Large intestine (tissue), 12 donors: ENCODE measurements at places on chromosomes 7 and 10. TPM values are rescaled to one million over a fixed set of nuclear protein-coding genes. Genes with fewer than 3 reads are reported as not detected.
A peak's percentile ranks its signal among the peaks of the same experiment; 100 is the strongest.

DNA sequence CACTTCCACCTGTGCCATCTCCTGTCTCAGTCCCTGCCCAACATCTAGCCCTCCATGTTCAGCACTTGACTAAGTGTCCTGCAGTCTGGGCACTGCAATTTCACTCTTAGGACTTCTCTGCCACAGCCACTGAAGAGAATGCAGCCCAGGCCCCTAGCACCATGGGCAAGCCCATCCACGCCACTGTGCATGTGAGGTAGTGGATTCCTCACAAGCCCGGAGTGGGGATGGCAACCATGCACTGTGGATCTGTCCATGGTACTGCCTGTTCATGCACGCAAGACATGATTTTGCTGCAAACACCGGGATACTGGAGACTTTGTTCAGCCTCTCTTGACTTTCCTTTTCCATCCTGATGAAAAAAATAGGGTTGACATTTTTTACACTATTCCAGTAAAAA, 12.3 kb downstream of the DDC start:
- no peaks in the 10 kb centered on the region for H3K27me3 ChIP-seq
- H3K4me1 ChIP-seq: peaks cover 47% of the 10 kb centered on the region
- DNase-seq: no peak
- peaks cover 9% of the 10 kb centered on the region for H3K36me3 ChIP-seq
- H3K4me3 ChIP-seq: no peak overlapping the region
- H3K27ac ChIP-seq: no peak overlapping the region

- H3K27ac ChIP-seq: no peak overlapping the region
- H3K4me1 ChIP-seq: no peaks in the 10 kb centered on the region
- H3K36me3 ChIP-seq: peaks cover 56% of the 10 kb centered on the region
- no peaks in the 10 kb centered on the region for H3K27me3 ChIP-seq
These were observed 41.1 kb downstream of the GLRX3 start for GRCh38 chr10:130177250-130177649.

DNA sequence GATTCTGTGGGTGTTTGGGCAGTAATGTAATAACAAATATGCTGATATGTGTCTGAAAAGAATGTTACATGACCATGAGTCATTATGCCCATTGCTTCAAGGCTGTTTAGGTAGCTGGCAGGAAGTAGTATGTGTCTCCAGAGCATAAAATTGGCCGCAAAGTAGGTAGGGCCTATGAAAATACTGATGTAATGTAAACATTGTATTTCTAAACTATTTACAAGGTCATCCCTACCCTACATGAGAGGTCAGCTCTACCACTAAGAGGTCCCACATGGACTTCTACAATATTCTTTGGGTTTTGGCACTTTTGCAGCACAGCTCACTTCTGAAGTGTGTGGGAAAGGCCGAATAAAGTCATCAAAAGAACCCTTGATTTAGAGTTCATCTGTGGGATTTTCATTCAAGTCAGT, 301.9 kb downstream of the AHR start:
- H3K36me3 ChIP-seq: no peaks in the 10 kb centered on the region
- no peak overlapping the region for H3K27ac ChIP-seq
- no peaks in the 10 kb centered on the region for H3K4me1 ChIP-seq
- H3K4me3 ChIP-seq: no peak overlapping the region

- no peak for DNase-seq
- H3K27me3 ChIP-seq: no peaks in the 10 kb centered on the region
These were observed 965.1 kb downstream of the CCSER2 start for GRCh38 chr10:85293483-85293882.

GRCh38 chr10:70714245-70714644, 41.9 kb downstream of the ADAMTS14 start:
- H3K4me1 ChIP-seq: peaks cover 4% of the 10 kb centered on the region
- H3K27me3 ChIP-seq: no peaks in the 10 kb centered on the region
- no peak for DNase-seq
- H3K27ac ChIP-seq: no peak overlapping the region

DNA sequence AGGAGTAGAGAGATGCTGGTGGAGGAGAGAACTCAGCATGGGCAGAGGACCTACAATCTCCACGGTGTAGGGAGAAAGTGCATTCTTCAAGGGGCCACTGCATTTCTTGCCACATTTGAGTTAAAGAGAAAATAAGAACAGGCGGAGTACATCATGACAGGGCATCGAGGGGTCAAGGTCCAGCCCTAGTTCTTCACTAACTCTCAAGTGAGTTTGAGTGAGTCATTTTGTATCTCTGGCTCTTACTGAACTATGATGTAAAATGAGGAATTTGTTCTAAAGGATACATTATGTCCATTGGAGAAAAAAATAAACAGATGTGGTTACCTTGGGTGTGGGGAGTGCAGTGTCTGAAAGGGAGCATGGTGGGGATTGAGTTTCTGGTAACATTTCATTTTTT, 182.9 kb downstream of the XPNPEP1 start:
- DNase-seq: peak; percentile 67
- no peaks in the 10 kb centered on the region for H3K27me3 ChIP-seq
- no peak overlapping the region for H3K4me3 ChIP-seq
- no peaks in the 10 kb centered on the region for H3K36me3 ChIP-seq
- H3K27ac ChIP-seq: no peak overlapping the region
- H3K4me1 ChIP-seq: peaks cover 8% of the 10 kb centered on the region

DNA sequence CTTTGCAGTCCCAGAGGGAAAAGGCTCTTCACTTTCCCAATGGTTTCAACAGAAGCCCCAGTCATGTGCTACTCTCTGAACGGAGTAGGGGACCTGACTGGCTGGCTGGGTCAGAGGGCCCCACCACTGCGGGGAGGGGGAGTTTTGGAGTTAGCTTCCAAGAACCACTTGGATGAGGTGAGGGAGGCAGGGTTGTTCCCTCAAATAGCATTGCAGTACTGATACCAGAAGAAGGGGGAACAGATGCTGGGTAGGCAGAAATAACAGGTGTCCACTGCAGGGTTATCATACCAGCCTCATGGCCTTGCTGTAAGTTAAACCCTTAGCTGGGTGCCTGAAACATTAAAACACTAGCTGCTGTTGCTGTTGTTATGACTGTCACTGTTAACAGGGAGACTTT, 131.3 kb downstream of the UBE2H start:
- H3K4me3 ChIP-seq: no peak overlapping the region
- H3K36me3 ChIP-seq: no peaks in the 10 kb centered on the region
- DNase-seq: no peak
- H3K4me1 ChIP-seq: peaks cover 5% of the 10 kb centered on the region
- no peaks in the 10 kb centered on the region for H3K27me3 ChIP-seq
- H3K27ac ChIP-seq: no peak overlapping the region

DNA sequence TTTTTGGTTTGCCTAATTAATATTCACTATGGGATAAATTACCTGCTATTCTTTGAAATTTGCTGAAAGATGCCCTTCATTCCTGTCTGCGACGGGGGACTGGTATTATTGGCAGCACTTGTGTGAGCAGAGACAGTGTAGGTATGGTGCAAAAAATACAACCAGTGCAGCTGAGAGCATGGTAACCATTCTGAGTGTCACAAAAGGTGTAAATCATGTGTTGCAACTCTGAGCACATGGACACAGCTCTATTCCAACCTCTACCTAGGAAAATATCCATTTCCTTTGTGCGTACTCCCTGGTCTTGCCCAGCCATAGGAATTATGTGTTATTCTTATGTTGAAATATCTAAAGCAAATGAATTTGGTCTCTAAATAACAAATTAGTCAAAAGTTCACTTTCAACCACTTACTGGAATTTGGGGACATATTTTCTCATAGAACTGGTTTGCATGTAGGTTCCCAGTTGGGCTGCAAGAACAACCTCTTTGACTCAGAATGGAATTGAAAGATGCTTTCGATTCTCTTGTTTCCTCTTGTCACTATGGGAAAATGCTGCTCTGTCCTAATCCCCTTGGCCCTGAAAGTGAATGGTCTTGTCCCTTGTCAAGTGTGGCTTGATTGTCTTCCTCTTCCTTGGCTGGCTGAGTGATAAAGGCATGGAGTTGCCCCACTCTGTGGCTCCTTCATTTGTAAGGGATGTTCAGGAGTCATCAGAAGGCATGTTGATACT, 57.0 kb downstream of the CELF2 start:
- DNase-seq: no peak
- H3K4me3 ChIP-seq: no peak overlapping the region
- H3K36me3 ChIP-seq: no peaks in the 10 kb centered on the region
- no peak overlapping the region for H3K27ac ChIP-seq
- no peaks in the 10 kb centered on the region for H3K4me1 ChIP-seq

DNA sequence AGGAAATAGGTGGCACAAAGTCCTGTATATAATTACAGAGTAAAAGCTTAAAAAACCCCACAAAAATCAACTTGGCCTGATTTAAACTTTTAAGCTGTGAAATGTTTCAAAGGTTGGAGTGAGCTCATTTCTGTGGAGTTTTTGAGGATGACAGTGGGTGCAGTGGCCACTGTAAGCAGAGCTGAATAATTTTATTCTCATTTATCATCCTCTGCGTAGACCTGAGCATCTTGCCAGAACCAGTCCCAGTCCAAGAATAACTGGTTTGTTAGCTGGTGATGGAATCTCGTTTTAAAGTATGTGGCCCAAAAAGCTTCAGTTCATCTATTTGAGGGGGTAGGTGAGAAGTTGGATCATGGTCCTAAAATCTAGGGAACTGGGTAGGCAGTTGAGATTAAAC, 4.4 kb downstream of the BMPER start:
- no peak for DNase-seq
- no peak overlapping the region for H3K4me3 ChIP-seq
- peaks cover 39% of the 10 kb centered on the region for H3K27me3 ChIP-seq
- H3K4me1 ChIP-seq: no peaks in the 10 kb centered on the region
- H3K27ac ChIP-seq: no peak overlapping the region
- H3K36me3 ChIP-seq: no peaks in the 10 kb centered on the region

GRCh38 chr7:41199136-41199535, 503.8 kb downstream of the INHBA start:
- H3K4me1 ChIP-seq: no peaks in the 10 kb centered on the region
- no peaks in the 10 kb centered on the region for H3K27me3 ChIP-seq
- DNase-seq: no peak
- no peak overlapping the region for H3K27ac ChIP-seq

- no peak for DNase-seq
- no peaks in the 10 kb centered on the region for H3K27me3 ChIP-seq
- H3K4me3 ChIP-seq: no peak overlapping the region
- peaks cover 14% of the 10 kb centered on the region for H3K4me1 ChIP-seq
These were observed 228.2 kb downstream of the AHR start for GRCh38 chr7:17526621-17527020.

DNA sequence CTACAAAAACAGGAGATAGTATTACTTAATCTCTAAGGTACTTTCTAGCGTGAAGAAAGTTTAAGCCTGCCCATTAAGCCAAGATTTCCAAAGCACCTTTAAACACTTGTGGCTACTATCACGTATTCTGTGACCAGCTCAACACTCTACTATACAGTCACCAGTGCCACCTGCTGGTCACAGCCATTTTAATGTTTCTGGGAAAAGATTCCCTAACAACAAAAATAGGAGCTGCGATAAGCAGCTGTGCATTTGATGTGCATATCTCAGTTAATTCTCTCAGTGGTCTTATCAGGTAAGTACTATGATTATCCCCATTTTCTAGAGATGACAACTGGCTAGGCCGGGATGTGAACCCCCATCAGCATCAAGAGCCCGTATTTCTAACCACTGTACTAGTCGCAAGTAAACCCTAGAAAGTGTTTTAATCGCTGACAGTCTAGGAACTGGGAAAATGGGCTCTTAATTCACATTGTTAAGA, 860 bp downstream of the SEC31B start:
- peak; percentile 53 for DNase-seq
- H3K36me3 ChIP-seq: peaks cover 10% of the 10 kb centered on the region
- H3K27me3 ChIP-seq: peaks cover 16% of the 10 kb centered on the region
- H3K4me3 ChIP-seq: no peak overlapping the region
- no peak overlapping the region for H3K27ac ChIP-seq

GRCh38 chr10:89086801-89087521, 96.4 kb downstream of the FAS start:
- no peaks in the 10 kb centered on the region for H3K36me3 ChIP-seq
- H3K4me3 ChIP-seq: no peak overlapping the region
- no peaks in the 10 kb centered on the region for H3K27me3 ChIP-seq
- DNase-seq: peak; percentile 52
- H3K27ac ChIP-seq: peak overlapping the region; percentile 23

DNA sequence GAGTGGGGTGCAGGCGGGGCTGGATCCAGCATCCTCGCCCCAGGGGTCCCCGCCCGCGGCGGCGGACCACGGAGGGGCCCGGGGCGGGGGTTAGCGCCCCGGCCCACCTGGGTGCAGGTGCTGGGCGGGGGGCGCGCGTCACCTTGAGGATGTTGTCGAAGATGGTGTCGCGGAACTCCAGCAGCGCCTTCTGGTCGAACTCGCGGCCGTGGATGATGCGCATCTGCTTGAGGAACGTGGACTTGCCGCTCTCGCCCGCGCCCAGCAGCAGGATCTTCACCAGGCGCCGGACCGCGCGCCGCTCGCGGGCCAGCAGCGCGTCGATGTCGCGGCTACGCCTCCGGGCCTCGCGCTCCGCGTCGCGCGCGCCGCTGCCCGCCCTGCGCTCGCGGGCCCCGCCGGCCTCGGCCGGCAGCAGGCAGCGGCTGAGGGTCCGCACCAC, 376 bp downstream of the GNA12 start:
- H3K27me3 ChIP-seq: no peaks in the 10 kb centered on the region
- no peak overlapping the region for H3K27ac ChIP-seq
- peaks cover 6% of the 10 kb centered on the region for H3K36me3 ChIP-seq

- DNase-seq: peak; percentile 98
- H3K4me3 ChIP-seq: no peak overlapping the region
- peak overlapping the region; percentile 85 for H3K27ac ChIP-seq
- H3K4me1 ChIP-seq: peaks cover 86% of the 10 kb centered on the region
- H3K27me3 ChIP-seq: no peaks in the 10 kb centered on the region
These were observed 96.1 kb downstream of the TNS3 start for GRCh38 chr7:47485640-47486435.

DNA sequence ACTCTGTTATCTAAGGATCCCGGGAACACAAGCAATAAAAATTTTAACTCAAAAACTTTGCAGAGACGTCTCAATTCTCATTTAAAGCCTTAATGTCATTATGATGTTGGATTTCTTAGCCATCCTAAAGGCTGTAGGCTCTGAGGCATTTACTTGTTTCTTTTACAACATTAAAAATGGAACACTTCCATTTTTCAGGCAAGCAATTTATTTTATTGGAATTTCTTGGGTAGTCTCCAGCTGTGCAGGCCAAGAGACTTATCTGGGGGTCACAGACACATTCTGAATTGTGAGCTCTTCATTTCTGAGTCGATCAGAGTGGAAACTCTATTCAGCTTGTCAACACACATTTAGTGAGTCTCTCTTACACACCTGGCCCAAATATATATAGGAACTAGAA, 48.0 kb upstream of the KIF5B start:
- H3K4me3 ChIP-seq: no peak overlapping the region
- H3K4me1 ChIP-seq: peaks cover 16% of the 10 kb centered on the region
- no peaks in the 10 kb centered on the region for H3K27me3 ChIP-seq
- DNase-seq: no peak
- H3K36me3 ChIP-seq: no peaks in the 10 kb centered on the region
- H3K27ac ChIP-seq: no peak overlapping the region

DNA sequence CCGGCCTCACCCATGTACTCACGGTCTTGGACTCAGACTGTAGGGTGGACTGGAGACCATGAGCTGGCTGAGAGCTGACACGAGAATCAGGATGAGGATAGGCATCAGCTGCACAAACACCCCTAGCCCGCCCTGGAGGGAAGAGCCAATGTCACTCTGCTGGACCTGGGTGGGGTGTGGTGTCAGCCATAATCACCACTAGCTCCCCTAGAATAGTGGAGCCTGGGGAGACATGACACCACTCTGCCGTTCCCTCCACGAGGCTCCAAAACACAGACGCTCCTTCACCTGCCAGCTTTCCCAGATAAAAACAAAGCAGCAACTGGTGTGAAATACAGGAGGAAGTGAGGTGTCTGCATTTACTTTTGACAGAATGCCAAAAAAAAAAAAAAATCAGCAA, 16.5 kb downstream of the DNAJB12 start:
- H3K36me3 ChIP-seq: peaks cover 80% of the 10 kb centered on the region
- peaks cover 3% of the 10 kb centered on the region for H3K4me1 ChIP-seq
- DNase-seq: no peak
- H3K27ac ChIP-seq: no peak overlapping the region
- H3K4me3 ChIP-seq: no peak overlapping the region

MYL10 gene
- not detected for polyA plus RNA-seq

MCU gene
- polyA plus RNA-seq: 41.6 TPM

GRID2IP gene
- polyA plus RNA-seq: 0.88 TPM

CCL26 gene
- polyA plus RNA-seq: 0.12 TPM
